ENCODE measurements at places on chromosomes 16 and 17. TPM values are rescaled to one million over a fixed set of nuclear protein-coding genes. Genes with fewer than 3 reads are reported as not detected.

The SOX8 gene
- total RNA-seq, result 0.49 TPM

The KRTAP4-9 gene
- total RNA-seq, result not detected

The CCL7 gene
- total RNA-seq, result not detected

The SKAP1 gene
- total RNA-seq, result 0.36 TPM

The CACNA1G gene
- 0.33 TPM for total RNA-seq

The GPRC5B gene
- 11.8 TPM for total RNA-seq

DNA sequence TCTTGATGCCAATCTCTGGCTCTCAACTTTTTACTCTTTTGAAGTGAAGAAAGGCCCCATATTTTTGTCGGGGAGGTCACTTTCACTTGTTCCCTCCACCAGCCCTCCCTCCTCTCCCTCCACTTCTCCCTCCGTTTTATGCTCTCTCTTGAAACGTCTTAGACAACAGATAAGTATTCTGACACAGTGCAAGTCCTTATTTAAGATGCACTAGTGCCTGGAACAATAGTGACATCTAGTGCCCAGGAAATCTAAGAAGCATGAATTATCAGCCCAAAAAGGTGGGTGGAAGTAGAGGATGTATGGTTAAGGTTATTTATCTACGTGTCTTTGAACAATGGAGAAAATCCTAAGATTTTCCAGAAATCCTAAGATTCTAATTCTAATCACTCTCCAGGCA, 17.9 kb downstream of the PSME3IP1 start:
- peak; percentile 33 for DNase-seq

DNA sequence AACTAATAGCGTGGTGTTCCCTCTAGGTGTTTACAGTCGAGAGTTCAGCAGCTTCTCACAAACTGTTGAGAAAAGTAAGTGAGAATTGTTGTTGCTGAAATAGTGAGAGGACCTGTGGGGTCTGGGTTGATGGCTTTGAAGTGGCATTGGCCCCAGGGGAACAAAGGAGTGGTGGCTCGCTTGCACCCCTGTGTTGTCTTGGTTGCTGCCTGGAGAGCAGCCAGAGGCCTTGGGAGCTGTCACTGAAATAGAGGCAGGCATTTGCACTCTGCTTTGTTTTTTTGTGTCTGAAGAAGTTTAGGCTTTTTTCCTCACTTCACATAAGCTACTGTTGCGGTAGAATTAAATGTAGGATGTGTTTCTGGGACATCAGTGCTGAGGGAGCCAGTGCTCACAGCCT, 36.8 kb downstream of the PRMT7 start:
- no peak for DNase-seq

DNA sequence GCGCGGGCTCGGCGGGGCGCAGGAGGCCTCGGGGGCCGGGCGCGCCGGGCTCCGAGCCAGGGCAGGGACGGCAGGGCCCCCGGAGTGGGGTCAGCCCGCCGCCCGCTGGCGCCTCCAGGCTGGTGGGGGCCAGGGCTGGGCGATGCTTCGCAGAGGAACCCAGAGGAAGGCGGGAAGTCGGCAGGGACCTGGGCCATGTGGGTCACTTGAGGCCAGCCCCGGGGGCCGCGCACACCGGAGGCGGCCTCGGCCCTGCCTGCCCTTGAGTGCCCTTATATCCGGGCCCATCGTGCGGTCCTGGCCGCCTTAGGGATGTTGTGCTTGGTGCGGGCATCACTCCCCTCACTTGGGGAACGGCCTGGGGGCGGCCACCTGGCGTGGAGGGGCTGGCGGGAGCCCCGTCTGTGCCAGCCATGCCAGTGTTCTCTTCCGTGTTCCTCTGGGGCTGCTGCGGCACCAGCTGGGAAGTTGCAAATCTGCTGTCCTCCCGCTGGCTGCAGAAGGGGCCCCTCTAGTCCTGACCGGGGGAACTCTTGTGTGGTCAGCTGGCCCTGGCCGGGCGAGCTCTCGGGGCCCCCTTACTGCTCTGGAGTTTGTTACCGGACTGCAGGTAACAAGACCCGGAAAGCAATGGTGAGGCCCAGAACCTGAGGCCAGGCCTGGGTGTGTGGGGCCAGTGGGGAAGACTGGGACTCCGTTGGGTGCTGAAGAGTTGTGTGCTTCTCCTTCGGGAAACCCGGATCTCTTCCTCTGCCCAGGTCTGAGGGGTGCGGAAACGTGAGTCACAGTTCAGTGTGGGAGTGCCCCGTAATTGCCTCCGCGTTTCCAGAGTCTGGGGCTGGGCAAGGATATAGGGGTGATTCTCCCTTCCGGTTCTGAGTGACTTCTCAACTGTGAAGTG, 849 bp downstream of the CAPN15 start:
- DNase-seq, result no peak

DNA sequence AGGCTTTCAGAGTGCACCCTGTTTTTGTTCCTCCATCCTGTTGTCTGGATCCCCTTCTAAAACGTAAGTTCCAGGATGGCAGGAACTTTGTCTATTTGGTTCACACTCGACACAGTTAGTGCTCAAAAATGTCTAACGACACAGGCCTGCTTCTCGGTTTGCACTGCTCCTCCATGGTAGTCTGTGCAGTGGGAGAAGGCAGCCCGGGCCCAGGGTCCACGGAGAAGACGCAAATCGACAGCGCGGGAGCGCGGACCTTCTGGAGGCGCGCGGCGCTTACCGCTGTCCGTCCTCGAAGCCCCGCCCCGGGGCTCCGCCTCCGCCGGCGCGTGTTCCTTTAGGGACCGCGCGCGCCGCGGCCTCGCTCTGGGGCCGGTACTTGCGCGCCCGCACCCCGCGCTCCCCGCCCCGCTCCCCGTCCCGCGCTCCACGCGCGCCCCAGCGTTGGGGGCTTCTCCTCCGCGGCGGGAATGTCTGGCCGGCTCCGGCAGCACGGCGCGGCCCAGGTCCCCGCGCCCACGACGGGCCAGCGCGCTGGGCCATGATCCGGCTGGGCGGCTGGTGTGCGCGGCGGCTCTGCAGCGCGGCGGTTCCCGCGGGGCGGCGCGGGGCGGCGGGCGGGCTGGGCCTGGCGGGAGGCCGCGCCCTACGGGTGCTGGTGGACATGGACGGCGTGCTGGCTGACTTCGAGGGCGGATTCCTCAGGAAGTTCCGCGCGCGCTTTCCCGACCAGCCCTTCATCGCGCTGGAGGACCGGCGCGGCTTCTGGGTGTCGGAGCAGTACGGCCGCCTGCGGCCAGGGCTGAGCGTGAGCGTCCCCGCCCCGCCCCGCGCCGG, at the start of gene NT5M:
TSS of gene NT5M (plus strand) at position 364 of the 837 bp plus-strand sequence. CDS start at position 542, 178 bp downstream.
- DNase-seq, result peak; percentile 85

- peak; percentile 46 for DNase-seq
Measured at GRCh38 chr17:73630965-73631595, 13.2 kb downstream of the SDK2 start.

DNA sequence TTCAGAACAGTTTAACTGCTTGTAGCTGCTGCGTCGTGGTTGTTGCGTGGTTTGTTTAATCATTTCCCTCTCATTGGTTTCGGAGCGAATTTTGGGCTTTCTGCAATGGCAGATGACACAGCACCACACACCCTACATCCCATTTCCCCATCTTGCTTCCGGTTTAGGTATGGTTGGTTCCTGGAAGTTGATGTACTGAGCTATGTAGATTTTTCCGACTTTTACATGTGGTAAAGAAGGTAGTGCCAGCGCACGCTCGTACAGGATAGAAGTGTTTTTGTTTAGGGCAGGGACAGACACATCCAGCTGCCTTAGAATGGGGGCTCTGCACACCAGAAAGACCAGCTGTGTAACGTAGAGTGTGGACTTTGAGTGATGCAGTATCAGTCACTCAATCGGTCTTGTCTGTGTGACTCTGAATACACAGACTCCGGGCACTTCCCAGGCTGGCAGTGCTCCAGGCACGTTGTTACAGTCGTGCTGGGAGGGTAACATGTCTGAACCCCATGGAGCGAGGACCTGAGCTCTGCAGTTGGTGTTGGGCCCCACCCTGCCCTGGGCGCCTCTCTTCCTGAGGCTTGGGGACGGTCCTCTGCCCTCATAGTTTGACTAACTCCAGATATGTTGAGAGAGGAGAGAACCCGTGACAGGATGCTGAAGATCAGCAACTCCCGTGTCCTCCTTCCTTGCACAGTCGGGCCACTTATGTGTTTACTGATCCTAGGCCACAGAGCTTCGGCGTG, 172.0 kb upstream of the CHMP6 start:
- peak; percentile 51 for DNase-seq

DNA sequence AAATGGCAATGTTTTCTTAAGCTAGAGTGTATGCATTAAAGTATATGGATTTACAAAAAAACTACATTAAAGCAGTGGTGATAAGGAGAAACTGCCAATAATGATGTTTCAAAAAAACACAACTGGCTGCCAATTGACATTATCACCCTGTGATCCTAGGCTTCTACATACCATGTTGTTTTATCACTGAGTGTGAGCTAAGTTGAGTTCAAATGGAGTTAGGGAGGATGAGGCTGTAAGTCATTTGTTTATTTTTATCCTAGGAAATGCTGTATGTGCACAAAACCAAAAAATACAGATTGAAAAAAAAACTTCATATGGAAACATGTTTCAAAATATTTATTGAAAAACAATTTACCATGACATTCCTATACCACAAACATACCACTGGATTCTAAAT, 22.9 kb downstream of the CHCT1 start:
- DNase-seq, result no peak

DNA sequence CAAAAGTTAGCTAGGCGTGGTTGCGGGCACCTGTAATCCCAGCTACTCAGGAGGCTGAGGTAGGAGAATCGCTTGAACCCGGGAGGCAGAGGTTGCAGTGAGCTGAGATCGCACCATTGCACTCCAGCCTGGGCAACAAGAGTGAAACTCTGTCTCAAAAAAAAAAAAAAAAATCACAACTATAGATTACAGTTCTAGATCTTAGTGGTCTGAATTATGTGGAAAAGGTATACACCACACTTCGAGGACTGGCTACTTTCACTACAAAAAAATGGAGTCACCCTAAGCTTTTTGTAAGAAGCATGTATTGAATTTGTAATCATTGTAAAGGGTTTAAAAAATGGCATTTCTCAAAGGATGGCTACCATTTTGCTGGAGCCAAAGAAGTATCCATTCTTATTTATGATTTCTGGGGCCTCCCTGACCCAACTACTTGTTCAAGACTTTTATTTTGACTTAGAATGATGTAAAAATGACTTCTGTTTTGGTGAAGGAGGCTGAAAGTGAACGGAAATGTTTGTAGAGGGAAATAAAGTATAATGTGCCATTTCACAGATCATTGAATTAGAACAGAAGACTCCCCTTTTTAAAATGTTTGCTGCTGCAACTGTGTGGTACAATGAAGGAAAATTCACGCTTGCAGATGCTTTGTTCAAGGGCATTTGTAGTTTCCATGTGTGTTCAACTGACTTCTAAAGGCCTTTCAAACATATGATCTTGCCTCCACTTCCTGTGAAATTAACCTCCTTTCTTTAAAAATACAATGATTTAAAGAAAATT, 37.1 kb upstream of the NOL11 start:
- DNase-seq, result no peak

DNA sequence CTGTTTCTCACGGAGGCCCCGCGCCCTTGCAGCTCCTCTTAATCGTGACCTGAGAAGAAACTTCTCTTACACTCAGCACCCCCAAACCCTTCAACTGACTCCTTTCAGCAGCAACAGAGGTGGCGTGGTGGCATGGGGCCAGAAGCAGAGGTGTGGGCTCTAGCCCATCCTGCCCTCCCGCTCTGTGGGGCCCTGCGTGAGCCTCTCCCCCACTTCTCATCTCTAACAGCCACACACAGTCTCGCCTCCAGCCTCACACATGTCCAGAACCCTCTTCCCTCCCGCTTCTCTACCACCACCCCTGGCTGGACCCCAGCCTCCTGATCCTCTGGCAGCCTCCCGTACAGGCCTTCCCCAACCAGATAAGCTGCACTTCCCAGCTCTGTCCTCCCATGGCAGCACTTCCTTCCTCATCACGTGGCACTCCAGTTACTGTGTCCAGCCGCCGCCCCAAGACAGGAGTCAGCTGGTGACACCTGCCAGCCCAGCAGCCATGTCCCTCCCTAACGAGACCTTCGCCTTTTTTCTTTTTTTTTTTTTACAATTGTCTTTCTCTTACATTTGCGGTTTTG, 30.5 kb downstream of the NSMCE1 start:
- DNase-seq, result peak; percentile 69

DNA sequence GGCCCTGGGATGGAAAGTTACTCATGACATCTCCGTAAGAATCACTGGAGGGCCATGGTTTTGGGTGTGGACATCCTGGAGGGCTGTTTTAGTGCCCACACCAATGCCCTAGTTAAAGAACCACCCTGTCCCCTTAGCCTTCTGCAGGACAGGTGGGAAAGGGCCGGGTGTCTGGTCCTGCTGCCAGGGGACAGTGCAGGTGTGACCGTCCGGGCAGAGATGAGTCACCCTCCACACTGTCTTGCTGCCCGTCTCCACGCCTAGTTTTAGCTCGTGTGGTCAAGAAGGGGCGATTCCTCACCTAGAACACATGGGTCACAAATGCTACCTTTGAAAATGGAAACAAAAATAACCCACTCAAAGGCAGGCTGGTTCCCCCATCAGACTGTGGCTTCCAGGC, 17.0 kb downstream of the CEP295NL start:
- no peak for DNase-seq
